ENCODE measurements at places on chromosomes 6 and 20.

GRCh38 chr6:7939864-7940228, 29.3 kb upstream of the TXNDC5 start:
- peak; percentile 37 for DNase-seq

DNA sequence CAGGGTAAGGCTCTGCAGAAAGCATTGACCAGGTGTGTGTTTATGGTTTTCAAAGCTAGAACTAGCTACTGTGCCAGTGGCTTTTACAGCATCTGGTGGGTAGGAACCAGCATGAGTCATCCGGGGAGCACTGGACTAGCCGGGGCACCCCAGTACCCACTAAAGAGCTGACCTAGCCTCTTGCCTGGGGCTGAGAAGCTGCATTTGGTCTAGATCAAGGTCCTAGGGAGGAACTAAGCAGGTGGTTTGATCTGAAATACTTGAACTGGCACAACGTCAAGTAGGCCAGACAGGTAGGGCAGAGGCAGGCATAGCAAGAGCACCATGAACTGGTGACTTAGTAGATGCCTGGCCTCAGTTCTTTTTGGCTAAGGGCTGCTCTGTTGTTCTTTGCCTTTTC, 109.8 kb upstream of the PTPRK start:
- DNase-seq, result no peak

DNA sequence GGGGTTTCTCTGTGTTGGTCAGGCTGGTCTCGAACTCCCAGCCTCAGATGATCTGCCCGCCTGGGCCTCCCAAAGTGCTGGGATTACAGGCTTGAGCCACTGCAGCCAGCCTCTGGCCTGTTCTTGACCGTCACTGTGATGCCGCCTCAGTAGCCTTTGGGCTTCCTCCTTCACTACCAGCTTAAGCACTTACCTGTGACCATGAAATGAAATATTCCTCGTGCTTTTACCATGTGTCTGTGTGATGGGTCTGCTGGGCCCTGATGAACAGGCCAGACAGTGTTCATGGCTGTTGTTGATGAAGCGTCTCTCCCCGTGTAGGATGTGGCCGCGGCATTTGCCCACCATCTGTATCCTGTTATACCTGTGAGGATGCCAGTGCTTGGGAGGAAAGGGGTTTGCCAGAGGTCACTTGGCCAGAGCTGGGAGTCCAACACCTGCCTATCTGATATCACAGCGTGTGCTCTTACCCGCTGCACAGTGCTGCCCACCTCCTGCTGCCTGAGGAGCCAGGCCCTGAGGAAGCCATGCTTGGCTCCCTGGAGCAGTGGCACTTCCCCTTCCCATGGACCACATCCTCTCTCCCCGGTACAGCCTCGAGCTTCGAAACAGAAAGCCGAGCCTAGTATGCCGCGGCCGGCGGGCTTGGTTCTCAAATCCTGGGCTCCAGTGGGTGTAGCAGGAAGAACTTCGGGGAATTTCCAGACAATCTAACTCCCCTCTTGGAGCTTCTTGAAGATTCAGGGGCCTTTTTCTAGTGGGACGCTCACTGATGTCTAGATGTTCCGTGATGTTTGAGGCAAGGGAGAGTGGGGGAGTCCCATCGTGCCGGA, 167.9 kb downstream of the ZDHHC14 start:
- peak; percentile 31 for DNase-seq

GRCh38 chr6:142359271-142359960, 57.6 kb downstream of the ADGRG6 start:
- DNase-seq, result peak; percentile 30

DNA sequence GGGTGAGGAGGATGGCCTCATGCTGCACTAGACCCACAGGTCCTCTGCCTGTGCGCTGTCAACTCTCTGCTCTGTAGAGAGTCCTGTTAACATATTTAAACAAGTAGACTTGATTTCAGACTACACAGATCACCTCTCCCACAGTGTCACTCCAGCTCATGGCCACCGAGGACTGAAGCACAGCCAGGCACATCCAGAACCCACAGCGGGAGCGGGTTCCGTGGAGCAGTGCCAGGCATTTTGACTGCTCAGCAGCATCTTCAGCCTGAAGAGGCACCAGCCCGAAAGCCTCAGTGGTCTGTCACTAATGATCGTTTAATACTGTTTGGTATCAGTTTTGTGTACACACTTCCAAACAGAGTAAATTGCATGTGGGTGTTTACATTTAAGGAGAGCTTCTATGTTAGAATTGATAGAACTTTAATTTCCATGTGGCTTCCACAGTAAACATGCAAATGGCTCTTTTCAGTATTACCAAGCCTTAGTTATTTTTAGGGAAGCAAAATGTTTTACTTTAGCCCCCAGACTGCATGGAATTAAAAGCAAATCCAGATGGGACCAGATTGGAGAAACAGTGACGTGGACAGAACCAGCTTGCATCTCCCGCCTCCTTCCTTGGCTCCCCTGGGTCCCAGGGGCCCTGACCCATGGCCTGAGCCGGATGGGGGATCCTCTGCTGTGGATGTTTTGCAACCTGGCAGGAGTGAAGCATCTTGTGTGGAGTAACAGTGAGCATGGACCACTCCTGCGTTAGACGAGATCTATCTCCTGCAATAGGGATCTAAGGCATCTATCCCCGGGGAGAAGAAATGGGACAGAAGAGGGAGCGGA, 196.7 kb upstream of the CDH4 start:
- DNase-seq, result no peak

GRCh38 chr6:13415283-13415682, 72.1 kb downstream of the GFOD1 start:
- DNase-seq, result no peak

- no peak for DNase-seq
Observed at GRCh38 chr20:29319725-29320124, 1937.7 kb upstream of the DEFB115 start.

- DNase-seq, result peak; percentile 45
Observed at GRCh38 chr6:38713812-38714211, 1.3 kb upstream of the DNAH8 start.

DNA sequence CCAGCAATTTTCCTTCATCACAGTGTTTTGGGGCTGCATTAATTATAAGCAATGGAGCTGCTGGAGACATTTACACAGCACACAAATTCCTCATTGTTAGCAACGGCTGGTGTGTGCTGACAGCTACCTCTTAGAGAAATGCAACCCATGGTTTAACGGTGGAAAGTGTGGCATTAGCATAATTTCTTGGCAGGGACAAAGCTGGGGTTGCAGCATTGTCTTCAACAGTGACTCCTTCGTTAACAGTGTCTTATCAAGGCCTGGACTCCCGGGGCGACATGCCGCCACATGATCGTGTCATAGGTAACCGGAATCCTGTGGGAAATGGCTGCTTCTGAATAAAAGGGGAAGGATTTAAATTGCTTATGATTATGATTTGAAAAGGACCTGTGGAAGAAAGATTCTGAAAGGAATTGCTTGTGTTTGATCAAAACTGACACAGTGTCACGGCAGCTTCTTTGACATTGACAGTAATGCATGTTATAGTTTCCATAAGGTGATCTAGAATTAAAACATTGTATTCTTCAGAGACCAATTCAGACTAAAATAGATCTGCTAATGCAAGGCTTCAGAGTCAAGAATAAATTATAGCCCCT, 128.0 kb downstream of the UST start:
- DNase-seq, result no peak

Data from dermis blood vessel endothelial cell (primary cell).